ENCODE measurements at places on chromosomes 3 and 15. TPM values are rescaled to one million over a fixed set of nuclear protein-coding genes. Genes with fewer than 3 reads are reported as not detected.

Gene PLA2G4B
- not detected for total RNA-seq

Gene ZKSCAN7
- 4.9 TPM for total RNA-seq

Gene ANKRD34C
- not detected for total RNA-seq

Gene SPINK8
- total RNA-seq, result not detected

Gene GABRR3
- total RNA-seq, result not detected

Gene CGNL1
- 45.4 TPM for total RNA-seq

Gene POTEB2
- total RNA-seq, result not detected

Gene PP2D1
- not detected for total RNA-seq

Gene SLITRK3
- not detected for total RNA-seq

Gene NTRK3
- total RNA-seq, result 0.13 TPM

Gene CLN6
- 35.9 TPM for total RNA-seq

Gene LRRC34
- 1.1 TPM for total RNA-seq

Gene FBXL2
- 10.4 TPM for total RNA-seq

Gene C3orf49
- total RNA-seq, result not detected

Gene STAC
- total RNA-seq, result 31.0 TPM

Gene TP63
- 0.25 TPM for total RNA-seq

Gene PAQR9
- total RNA-seq, result not detected

Gene DPPA4
- total RNA-seq, result not detected

Gene SEMA5B
- not detected for total RNA-seq

Gene IL5RA
- not detected for total RNA-seq

Gene MOBP
- total RNA-seq, result not detected

Gene RETNLB
- total RNA-seq, result not detected

Gene EPM2AIP1
- total RNA-seq, result 10.1 TPM

Gene ALPK3
- total RNA-seq, result 15.3 TPM

Gene GOLGA8N
- total RNA-seq, result 1.9 TPM

Gene GPR156
- 1.1 TPM for total RNA-seq

Gene MORC1
- total RNA-seq, result not detected

Gene LRTM1
- total RNA-seq, result not detected

Gene CELF6
- 0.13 TPM for total RNA-seq

Gene CAMP
- total RNA-seq, result not detected

Gene AMIGO3
- total RNA-seq, result 1.4 TPM

Gene ISL2
- 0.33 TPM for total RNA-seq

Gene SLC22A14
- 0.16 TPM for total RNA-seq

Gene ADAMTS9
- total RNA-seq, result 5.4 TPM

Gene TXNRD3
- 11.5 TPM for total RNA-seq
